COR-L47 (cell line): ENCODE measurements at places on chromosomes 1 and 21.
A peak's percentile ranks its signal among the peaks of the same experiment; 100 is the strongest.

GRCh38 chr1:116886291-116886878, 23.3 kb upstream of the PTGFRN start:
- DNase-seq = no peak

DNA sequence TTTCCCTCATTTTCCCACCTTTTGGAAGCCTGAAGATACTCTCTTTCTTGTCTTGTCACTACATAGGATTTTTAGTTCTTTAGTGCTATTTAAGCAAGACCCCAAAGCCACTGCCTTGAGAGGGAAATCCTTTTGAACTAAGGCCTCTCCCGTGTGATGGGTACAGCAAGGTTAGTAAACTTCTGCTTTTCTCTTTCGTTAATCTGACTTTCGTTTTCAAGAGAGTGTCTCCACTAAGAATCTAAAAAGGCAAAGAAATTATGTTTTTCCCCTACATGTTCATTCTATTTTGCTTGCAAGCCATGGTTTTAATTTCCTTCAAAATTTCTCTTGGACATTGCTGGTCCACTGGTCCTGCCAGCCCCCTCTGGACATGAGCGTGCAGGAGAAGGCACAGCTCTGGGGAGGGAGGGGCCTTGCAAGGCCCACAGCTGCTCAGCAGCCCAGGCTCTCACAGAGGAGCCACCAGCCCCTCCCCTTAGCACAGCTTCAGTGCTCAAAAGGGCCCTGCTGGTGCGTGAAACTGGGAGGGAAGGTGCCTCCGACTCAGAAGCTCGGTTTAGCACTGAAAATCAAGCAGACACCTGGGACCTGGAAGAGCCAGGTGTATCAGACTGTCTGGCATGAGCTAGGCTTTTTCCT, 210.9 kb upstream of the GALNT2 start:
- no peak for DNase-seq

DNA sequence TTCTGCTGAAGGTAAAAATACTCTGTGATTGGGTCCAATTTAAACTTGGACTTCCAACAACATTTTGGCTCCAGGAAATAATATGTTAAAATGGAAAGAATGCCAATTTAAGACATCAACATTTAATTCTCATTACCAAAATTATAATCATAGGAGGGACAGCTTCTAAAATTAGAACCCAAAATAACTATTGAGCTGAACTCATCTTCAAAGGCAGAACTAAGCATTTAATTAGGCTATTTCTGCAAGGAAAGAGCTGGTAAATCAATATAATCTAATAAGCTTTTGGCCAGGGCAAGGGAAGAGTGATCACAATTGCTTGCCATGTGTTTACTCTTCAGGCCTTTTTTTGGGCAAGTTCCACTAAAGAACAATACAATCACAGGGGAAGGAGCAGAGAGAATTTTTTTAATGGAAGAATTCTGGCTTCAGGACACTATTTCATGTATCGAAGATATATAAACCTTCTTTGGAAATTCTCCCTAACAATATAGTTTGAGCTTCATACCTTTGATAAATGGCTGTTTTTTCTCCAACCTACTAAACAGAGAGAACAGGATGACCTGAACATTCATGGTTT, 133.1 kb upstream of the PTBP2 start:
- peak; percentile 4 for DNase-seq

DNA sequence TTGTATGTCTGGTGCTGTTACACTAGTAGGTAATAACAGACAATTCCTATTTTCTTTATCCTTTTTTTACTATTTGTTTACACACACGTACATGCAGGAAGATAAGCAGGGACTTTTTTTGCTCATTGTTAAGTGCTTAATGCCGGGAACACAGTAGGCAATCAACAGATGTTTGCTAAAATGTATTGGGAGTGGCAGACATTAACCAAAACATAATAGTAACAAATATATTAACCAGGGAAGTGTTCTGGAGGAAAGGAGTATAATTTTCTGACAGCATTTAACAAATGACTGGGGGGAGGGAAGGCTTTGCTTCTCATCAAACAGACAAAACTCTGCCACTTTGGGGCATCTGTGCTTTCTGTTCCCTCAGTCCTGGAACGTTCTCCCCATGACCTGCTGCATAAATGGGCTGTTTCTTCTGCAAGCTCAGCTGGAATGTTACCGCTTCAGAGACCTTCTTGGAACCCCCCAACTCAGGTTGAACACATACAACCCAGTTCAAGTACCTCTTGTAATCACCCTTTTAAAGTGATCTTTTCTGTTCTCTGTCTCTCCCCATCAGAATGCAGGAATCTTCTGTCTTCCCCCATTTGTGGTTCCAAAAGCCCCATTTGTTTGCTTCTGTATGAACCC, 2.1 kb downstream of the CR1L start:
- no peak for DNase-seq

DNA sequence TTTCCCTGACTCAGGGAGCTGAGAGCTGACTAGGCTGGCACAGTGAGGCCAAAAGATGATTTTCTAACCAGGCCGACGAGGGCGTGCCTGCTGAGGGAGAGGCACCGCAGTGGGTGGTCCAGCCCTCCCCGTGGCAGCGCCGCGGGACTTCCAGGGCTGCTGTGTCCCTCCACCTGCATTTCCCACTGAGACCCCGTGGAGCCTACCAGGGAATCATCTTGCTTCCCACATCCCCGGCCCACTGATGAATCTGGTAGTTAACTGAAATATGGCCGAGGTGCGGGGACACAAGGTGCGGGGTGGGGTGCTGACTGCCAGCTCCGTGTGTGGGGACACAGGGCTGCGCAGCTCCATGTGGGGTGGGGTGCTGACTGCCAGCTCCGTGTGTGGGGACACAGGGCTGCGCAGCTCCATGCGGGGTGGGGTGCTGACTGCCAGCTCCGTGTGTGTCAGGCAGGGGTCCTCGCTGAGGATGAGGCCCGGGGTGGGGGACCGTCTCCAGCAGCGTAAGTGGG, 10.4 kb downstream of the WRAP73 start:
- no peak for DNase-seq

DNA sequence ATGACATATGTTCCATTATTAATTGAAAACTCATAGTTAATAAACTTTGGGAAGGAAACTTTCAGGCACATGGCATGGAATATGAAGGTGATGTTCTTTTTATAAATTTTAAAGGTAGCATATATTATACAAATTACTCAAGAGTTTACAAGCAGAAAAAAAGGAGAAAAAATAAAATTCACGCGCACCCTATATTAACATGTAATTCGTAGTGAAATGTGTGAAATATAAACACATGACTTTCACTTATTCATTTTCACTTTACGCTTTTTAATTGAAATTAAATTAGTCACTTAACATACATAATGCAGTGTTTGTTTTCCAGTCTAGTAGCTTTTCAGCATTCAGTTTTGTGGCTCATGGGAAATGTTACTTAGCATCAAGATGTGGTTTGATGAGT, 27.4 kb upstream of the SCYL3 start:
- DNase-seq = no peak

GRCh38 chr1:71918630-71919029, 363.7 kb downstream of the NEGR1 start:
- no peak for DNase-seq

DNA sequence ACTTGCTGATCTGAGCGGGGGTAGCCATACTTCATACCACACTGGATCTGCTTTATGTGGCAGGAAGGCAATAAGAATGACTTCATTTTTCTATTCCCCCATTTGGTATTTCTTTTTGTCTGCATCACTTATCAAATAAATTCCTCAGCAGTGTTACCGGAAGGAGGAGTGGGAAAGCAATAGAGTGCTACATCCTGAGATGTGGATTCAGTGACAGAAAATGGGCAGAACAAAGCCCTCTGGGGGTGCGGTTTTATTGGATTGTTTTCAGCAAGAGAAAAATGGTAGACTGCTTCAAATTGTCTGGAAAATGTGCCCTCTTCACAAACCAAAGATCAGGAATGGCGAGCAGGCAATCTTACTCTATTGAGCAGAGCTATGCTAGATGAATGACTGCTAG, 751.9 kb upstream of the NEGR1 start:
- no peak for DNase-seq

GRCh38 chr1:59596432-59596831, 218.3 kb upstream of the HOOK1 start:
- no peak for DNase-seq

GRCh38 chr1:40553017-40553416, 21.6 kb downstream of the ZNF684 start:
- DNase-seq = no peak

DNA sequence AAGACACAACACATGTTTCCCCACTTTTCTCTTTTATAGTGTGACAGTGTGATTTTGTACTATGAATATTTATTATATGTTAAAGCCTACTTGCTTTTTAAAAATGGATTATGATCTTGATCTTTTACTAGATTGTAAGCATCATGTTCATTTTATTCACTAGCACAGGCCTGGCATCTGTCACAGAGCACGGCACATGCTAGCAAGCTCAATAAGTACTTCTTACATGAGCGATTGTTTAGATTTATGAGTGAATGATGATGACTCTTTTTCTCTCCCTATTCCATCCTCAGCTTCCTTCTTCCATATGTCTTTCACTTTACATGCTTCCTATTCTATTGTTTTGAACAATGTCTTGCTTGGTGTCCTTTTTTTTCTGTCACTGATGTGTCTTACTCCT, 1454.1 kb downstream of the MRPL39 start:
- no peak for DNase-seq

- DNase-seq = no peak
Observed at GRCh38 chr1:104084380-104084779, 334.7 kb downstream of the AMY1C start.
